ENCODE measurements at places on chromosomes 3 and 15. TPM values are rescaled to one million over a fixed set of nuclear protein-coding genes. Genes with fewer than 3 reads are reported as not detected.

Gene BLOC1S6
- total RNA-seq, result 35.0 TPM

Gene PPP2R3A
- total RNA-seq, result 71.9 TPM

Gene DNAH1
- total RNA-seq, result 12.1 TPM

Gene EOMES
- 1.3 TPM for total RNA-seq

Gene KCNAB1
- 6.6 TPM for total RNA-seq

Gene PLCH1
- 9.6 TPM for total RNA-seq

Gene DNASE1L3
- 24.9 TPM for total RNA-seq

Gene MUC4
- total RNA-seq, result 0.19 TPM

Gene AADACL2
- not detected for total RNA-seq

Gene SPRED1
- 36.2 TPM for total RNA-seq

Gene SI
- total RNA-seq, result not detected

Gene IREB2
- 48.7 TPM for total RNA-seq

Gene CD200R1
- total RNA-seq, result 2.2 TPM

Gene SLMAP
- total RNA-seq, result 86.1 TPM

Gene CCDC13
- total RNA-seq, result 5.3 TPM

Gene PTH1R
- total RNA-seq, result 286 TPM

Gene VILL
- 7.6 TPM for total RNA-seq

Gene GOLGA6A
- 0.06 TPM for total RNA-seq

Gene MYZAP
- 3.3 TPM for total RNA-seq

Gene GOLGA6B
- not detected for total RNA-seq

Gene CD86
- total RNA-seq, result 6.3 TPM

Gene EFHB
- 2.1 TPM for total RNA-seq

Gene XYLB
- 6.0 TPM for total RNA-seq

Gene LDHAL6B
- not detected for total RNA-seq

Gene NR2F2
- 191 TPM for total RNA-seq

Gene SNTN
- not detected for total RNA-seq

Gene ETV5
- total RNA-seq, result 34.6 TPM

Gene ZNF662
- total RNA-seq, result 12.8 TPM

Gene CADPS
- total RNA-seq, result 0.98 TPM

Gene LRRC34
- total RNA-seq, result 4.0 TPM

Gene PSTPIP1
- total RNA-seq, result 22.1 TPM
